ENCODE measurements at places on chromosomes 7 and 10.

DNA sequence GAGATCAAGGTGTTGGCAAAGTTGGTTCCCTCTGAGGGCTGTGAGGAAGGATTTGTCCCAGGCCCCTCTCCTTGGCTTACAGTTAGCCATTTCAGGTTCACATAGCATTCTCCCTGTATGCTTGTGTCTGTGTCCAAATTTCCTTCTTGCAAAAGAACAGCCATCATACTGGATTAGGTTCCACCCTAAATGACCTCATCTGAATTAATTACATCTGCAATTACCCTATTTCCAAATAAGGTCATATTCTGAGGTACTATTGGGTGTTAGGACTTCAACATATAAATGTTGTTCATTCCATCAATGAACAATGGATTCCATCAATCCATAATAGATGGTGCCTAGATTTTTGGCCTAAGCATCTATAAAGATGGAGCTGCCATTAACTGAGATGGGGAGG is 16.2 kb upstream of the LRRC17 start:
- DNase-seq = no peak

- no peak for DNase-seq
Measured at GRCh38 chr7:152899548-152900109, 140.1 kb downstream of the ACTR3B start.

DNA sequence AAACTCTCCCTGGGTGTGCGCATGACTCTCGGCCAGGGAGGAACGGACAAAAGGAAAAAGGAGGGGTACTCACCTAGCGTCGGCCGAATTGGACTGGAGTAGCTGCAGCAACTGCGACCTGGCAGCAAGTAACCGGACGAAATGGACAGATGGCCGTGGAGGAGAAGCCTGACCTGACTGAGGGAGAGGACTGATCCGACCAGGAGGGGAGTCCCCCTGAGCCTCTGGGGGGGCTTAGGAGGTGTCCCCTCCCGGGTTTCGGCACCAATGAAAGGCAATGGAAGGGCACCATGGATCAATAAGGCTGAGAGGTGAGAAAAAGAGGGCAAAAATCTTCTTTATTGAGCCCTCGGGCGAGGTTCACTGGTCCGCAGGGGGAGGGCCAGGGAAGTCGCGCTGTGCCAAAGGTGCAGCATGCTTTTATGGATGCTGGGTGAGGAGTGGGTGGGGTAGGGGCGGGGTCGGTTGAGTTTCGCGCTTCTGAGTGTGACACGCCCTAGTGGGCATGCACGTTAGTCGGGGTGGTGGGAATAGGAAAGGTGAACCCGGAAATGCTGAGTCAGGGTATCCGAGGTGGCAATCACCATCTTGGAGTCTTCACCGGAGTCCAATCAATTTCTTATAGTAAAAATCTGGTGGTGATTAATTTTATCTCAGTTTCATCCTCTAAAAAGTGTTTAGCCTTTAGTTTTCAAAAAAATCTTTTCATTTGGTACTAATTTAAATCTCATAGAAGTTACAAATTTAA is 638.5 kb upstream of the DPP6 start:
- no peak for DNase-seq

- peak; percentile 67 for DNase-seq
Measured at GRCh38 chr10:112955582-112956421, 5.8 kb downstream of the TCF7L2 start.

DNA sequence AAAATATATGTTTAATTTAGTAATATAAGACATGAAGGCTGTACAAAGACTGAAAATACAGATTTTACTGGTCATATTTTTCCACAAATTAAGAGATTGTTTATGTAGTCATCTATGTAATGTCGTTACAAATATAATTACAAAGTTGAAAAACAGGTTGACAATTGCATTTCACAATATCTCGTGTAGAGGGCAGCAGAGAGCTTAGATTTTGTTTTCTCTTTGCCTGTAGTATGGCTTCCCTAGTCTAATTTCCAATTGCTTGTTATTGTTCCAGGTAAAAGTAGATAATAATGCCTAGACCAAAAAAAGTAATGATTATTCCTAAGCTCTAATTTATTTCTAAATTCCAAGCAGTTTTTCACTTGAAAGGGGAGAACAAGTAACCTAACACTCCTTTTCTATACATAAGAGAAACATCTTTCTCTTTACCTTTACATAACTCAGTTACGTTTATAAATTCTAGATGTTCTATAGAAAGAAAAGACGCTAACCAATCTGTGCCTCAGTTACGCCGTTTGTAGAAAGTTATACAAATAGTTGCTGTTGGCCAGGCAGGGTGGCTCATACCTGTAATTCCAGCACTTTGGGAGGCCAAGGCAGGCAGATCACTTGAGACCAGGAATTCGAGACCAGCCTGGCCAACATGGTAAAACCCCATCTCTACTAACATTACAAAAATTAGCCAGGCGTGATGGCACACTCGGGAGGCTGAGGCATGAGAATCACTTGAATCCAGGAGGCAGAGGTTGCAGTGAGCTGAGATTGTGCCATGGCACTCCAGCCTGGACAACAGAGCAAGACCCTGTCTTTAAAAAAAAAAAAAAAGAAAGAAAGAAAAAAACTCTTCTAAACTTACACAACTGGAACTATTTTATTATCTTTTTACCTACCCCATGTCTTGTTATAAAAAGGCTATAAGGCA is 30.0 kb downstream of the NET1 start:
- DNase-seq = peak; percentile 49

DNA sequence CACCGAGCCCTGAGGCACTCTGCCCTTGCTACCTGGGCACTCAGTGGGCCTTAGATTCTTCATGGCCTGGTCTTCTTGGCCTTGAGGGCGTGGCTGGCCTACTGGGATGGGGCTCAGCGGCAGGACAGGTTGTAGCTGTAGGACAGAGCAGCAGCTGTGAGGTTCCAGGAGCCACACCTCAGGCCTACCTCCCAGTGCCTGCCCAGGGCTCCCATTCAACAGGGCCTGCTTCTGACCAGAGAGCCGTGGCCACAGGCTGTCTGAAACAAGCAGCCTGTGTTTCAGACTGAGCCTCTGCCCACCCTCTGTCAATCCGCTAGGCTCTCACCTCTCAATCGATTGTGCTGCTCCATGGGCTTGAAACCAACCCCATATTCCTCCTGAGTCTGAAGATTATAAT is 928.0 kb upstream of the ZNF722 start:
- DNase-seq = no peak

GRCh38 chr7:101951757-101952156 is 134.3 kb downstream of the CUX1 start:
- DNase-seq = no peak

- no peak for DNase-seq
Measured at GRCh38 chr7:150849204-150849775, 3.0 kb upstream of the AOC1 start.

GRCh38 chr10:33661580-33662336 is 327.3 kb upstream of the NRP1 start:
- no peak for DNase-seq

DNA sequence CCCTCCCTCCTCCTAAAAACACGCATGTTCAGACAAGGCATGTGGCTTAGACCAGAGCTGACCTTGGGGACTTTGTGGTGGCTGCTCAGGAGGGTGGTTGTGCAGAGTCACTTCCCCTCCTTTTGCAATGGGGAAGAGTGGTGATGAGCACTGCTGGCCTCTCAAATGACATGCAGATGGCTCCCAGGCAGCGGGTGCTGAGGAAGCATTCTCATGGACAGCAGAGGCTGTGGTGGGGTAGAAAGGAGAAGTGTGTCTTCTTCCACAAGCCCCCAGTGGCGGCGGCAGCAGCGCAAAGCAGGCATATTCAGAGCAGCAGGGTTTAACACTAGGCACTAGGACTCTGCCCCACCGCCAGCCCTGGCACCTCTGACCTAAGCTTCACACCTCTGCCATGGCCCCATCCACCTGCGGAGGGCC is 105.9 kb upstream of the ANLN start:
- DNase-seq = no peak

- no peak for DNase-seq
Measured at GRCh38 chr10:97058521-97058920, 127.2 kb downstream of the SLIT1 start.

DNA sequence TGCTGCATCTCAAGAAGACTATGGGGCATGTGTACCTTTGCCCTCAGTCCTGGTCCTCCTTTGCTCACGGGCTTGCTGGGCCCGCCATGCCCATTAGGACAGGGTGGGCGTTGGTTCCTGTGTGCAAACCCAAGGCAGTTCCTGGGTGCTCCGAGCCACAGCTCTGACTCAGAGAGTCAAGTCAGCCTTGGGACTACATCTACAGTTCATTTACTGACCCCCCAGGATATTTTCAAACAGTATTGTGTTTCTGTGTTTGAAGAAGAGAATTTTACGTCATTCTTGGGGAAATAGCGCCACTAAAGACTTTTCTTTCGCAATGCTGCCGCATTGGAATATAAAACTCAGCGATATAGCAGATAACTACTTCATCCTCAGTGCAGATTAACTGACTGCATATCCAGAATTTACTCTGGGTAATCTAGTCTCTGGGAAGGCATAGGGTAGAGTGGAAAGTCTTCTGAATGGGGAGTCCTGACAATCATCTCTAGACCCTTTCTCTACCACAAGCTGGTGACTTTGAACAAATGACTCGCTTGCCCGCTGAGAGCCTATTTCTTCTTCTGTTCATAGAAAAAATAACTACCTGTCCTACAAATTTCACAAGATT is 638.9 kb upstream of the FZD8 start:
- DNase-seq = no peak

DNA sequence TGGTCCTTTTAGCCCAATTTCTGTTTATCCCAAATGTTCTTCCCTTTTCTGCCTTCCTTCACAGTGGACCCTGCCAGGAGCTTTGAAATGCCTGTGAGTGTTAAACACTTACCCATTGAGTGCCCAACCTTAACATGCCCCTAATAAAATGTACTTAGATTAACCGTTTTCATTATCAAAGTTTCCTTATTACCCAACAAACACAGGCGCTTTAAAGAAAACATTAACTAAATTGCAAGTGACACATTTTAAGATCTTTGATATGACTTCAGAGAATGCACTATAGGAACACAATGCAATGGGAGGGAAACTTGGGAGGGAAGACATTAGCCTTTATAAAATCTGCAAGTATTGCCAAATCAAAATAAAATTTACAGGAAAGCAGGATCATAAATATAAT is 177.0 kb downstream of the CFTR start:
- DNase-seq = no peak

GRCh38 chr10:113005380-113005779 is 55.3 kb downstream of the TCF7L2 start:
- DNase-seq = no peak

- DNase-seq = no peak
Measured at GRCh38 chr10:101207026-101207425, 22.2 kb downstream of the LBX1 start.

DNA sequence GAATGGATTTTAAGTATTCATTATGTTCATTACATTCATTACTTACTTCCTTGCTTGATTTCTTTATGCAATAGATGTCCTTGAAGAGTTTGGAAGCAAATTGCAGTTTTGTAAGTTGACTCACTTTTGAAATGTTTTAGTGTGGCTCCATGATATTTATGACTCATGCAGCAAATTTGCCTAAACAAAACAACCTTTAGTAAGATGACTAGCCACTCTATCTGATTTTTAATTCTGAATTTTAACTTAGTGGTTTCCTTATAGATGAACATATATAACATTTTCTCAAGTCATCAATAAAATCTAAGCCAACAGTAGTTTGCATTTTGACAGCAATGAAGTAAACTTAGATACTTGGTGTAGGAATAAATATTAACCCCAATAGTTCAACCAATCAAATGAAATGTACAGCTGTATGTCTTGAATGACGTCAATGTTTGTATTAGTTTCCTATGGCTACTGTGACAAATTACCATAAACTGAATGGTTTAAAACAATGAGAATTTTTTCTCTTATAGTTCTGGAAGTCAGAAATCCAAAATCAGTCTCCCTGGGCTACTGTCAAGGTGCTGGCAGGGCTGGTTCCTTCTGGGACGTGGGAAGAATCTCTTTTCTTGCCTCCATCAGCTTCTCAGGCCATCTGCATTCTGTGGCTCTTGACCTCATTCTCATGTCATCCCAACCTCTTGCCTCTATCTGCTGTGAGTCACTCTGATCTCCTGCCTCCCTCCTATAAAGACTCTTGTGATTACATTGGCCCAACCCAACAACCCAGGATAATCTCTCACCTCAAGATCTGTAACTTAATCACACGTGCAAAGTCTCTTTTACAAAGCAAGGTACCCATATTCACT is 73.4 kb downstream of the AHR start:
- DNase-seq = peak; percentile 96
